Activated naive CD4-positive, alpha-beta T cell treated with anti-CD3 and anti-CD28 coated beads, Interleukin-2, amount 50 U/mL, for 72 hours (primary cell): ENCODE measurements at places on chromosomes 5 and 9.

DNA sequence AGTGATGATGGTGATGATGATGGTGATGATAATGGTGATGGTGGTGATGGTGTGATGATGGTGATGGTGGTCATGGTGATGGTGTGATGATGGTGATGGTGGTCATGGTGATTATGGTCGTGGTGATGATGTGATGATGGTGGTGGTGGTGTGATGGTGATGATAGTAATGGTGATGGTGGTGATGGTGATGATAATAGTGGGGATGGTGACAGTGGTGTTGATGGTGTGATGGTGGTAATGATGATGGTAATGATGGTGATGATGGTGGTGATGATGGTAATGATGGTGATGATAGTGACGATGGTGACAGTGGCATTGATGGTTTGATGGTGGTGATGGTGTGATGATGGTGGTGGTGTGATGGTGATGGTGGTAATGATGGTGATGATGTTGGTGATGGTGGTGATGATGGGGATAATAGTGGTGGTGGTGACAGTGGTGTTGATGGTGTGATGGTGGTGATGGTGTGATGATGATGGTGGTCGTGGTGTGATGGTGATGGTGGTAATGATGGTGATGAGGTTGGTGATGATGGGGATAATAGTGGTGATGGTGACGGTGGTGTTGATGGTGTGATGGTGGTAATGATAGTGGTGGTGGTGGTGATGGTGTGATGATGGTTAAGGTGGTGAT is 6.5 kb downstream of the STKLD1 start:
- DNase-seq, result no peak

GRCh38 chr9:1233568-1233967 is 183.4 kb downstream of the DMRT2 start:
- no peak for DNase-seq

DNA sequence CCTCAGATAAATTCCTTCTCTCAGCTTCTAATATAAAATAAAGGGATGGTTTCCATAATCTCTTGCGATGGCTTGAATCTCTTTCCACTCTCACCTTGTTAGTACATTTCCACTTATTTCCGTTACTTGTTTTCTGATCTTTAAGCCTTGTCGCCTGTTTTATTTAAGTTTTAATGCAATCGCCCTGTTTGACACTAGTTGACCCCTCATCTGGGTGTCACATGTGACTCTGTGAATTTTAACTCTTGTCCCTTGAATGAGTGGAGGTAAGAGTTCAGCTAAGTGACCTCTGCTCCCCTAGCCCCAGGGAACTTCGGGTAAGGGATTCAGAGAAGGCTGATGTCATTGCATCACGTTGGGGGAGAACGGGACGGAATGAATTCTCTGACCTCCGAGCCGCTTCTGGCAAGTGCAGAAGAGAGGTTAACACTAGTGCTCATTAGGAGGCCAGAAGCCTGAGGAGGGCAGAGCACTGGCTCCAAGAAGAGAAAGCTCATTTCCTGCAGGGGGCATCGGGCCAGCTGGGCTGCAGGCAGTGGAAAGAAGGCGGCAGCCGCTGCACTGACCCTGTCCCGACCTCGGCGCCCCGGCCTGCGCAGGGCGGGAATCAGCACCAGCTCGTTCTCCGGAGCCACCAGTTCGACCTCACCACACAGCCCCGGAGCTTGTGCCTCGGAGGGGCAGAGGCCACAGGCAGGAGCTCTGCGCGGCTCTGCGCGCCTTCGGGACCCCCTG is 569 bp downstream of the HINT2 start:
- DNase-seq, result peak; percentile 66

DNA sequence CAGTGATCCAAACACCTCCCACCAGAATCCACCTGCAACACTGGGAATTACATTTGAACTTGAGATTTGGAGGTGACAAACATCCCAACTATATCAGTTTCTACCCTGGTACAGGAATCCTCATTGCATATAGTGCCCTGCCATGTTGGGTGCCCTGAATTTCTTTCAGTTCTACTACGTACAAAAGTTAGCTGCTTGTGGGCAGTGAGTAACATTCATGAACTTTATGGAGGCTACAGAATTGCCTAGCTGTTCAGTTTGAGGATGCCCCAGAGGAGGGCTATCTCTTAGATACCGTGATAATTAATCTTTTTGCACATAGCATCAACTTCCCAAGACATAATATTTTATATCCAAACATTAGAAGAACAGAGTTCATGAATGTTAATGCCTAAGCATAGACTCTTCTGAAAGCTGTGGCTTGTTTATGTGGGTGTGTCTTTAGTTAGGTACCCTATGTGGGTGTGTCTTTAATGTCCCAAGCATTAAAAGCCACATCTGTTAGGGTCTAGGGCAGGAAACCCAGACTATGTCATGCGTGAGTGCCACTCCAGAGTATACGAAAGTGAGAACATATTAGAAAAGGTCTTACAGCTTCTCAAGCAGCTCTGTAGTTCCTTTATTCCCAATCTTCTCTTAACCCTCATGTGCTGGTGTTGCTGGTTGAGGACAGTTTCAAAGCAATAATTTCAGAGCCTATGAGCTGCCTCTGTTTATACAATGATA is 47.0 kb upstream of the CHD1 start:
- DNase-seq, result no peak

DNA sequence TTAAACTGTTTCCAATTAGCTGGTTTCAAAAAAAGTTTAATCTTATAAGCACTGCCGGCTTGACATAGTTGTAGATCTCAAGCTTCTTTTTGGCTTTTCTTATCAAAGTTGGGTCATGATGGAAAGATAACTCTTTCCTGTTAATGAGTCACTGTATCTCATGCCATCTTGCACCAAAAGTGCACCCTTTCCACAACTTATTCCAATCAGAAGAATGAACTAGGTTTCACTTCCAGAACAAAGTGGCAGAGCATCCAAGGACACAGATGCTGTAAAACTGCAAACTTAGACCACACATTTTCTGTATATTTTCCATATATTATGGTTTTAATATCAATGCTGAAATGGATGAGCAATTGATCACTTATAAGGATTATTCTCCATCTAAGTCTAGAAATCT is 198.2 kb downstream of the GLIS3 start:
- DNase-seq, result no peak

DNA sequence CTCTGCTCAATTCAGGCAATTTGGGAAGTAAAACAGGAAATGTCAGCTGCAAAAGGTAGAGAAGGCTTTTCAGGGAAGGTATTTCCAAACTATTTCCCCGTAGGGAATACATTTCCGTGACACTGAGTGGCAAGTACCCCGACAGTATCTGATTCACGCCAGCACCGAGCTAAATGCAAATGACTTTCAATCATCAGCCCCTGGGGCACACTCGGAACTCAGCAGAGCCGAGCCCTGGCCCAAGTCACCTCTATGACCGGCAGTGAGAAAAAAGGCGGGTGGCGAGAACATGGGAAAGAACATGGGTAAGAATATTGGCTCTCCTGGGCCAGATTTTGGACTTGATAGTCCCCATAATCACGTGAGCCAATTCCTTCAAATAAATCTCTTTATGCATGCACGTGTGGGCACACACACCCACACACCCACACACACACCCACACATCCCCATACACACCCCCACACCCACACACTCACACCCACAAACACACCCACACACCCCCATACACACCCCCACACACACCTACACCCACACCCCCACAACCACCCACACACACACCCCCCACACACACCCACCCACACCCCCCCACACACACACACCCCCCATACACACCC is 43.0 kb downstream of the COL23A1 start:
- DNase-seq, result no peak

DNA sequence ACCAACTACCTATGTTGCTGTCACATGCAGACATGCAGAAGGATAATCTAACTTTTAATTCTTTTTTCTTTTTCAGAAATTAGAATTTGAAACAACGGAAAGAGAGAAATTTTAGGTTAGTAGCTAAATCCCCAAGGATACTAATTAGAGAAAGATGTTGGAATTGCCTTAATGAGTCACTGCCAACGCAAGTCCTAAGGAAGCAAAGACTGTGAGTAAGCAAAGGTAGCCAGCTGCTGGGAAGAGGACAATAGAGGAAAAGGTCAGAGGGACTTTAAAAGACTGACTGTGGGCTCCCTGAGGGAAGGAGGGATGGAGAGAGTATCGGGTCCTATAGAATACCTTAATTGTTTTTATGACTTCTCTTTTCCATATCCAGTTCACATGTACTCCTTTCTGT is 461.9 kb upstream of the PAPPA start:
- no peak for DNase-seq

DNA sequence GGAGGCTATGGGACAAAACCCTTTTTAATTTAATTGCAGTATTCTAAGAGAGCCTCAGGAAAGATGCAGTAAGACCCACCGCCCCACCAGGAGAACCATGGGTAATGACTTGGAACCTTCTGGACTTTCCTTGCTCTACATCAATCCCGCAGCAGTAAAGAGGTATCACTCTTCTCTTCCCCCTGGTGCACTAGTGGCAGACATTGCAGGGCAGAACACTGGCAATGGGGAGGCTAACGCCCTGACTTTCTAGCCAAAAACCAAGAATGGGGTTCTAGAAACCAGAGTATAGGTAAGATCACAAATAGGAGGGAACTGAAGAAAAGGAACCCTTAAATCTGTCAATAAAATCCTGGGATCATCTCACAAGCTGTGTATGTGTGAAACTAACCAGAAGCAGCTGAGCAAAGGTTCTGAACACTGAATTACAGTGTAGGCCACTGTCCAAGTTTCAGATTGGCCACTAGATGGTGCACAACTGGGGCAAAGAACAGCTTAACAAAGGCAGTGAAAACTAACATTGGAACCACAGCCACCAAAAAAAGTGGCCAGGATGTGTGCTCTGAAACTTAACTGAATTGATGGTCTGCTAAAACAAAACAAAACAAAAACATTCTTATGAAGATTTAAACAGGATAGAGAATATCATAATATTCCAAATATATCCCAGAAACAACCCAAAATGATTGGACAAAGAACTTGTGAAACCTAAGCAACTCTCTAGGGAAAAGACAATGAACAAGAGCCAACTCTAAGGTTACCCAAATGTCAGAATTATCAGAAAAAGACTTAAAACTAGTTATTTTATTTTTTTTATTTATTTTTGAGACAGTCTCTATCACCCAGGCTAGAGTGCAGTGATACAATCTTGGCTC is 6.6 kb upstream of the FAM151B start:
- no peak for DNase-seq

DNA sequence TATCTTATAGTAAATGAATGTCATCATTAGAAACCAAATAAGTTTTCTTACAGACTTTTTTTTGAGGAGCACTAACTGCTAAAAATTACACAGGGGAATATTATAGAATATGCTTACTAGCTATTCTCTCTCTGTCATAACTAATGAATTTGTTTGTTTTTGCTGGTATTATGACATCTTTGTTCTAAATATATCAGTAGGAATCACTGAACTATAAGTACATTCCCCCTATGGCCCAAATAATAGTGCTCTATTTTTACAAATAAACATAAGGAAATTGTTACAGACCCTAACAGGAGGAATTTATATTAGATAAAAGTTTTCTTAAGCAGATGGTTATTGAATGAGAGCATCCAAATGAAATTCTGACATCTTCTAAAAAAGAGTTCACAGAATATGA is 83.0 kb upstream of the RIOK2 start:
- DNase-seq, result no peak

GRCh38 chr9:97943308-97943855 is 5.4 kb upstream of the HEMGN start:
- DNase-seq, result no peak

GRCh38 chr5:160846642-160847041 is 5.4 kb downstream of the ATP10B start:
- DNase-seq, result no peak
